Stimulated activated CD4-positive, alpha-beta T cell treated with anti-CD3 and anti-CD28 coated beads, Interleukin-4, amount 100 ng/mL, for 1 hour (primary cell): ENCODE measurements at places on chromosomes 13 and 19.

DNA sequence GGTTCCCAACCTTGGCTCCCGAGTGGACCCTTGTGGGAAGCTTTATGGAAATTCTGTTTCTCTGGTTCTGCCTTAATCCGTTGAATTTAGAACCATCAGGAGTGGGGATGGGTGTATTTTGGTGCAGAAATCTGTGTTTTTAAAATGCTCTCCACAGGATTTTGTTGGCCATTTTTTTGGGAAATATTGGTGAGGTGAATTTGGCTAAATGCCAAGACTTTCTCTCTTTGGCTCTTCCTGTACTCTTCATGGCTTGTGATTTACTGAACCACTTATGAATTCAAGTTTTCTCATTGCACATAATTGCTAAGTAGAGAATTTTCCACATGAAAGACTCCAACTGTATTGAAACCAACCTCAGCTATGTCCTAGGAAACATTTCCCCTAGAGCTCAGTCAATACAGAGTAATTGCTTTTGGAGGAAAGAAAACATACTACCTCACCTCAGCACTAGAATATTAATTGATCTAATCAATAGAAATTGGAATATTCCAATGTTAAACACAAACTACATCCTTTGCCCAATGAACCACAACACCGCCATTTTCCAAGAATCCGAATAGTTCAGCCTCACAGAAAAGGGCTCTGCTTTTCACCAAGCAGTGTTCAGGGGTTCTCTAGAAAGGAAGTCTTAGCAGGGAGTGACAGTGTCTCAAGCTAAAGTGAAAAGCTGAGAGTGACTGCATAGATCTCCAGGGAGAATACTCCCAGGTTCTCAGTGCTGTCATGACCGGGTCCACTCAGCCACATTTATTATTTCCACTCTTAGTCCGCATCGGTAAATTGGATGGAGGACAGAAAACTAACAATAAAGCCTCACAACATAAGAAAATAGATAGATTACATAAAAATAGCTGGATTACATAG lies 60.3 kb downstream of the ERCC5 start:
- no peak for DNase-seq

GRCh38 chr13:51770681-51771417 lies 33.1 kb downstream of the DHRS12 start:
- no peak for DNase-seq

- no peak for DNase-seq
Measured at GRCh38 chr13:95745752-95746151, 68.8 kb downstream of the DNAJC3 start.

- DNase-seq, result no peak
Measured at GRCh38 chr13:70841240-70842061, 733.2 kb upstream of the KLHL1 start.

GRCh38 chr13:24005755-24006281 lies 108.5 kb upstream of the C1QTNF9B start:
- DNase-seq, result no peak

DNA sequence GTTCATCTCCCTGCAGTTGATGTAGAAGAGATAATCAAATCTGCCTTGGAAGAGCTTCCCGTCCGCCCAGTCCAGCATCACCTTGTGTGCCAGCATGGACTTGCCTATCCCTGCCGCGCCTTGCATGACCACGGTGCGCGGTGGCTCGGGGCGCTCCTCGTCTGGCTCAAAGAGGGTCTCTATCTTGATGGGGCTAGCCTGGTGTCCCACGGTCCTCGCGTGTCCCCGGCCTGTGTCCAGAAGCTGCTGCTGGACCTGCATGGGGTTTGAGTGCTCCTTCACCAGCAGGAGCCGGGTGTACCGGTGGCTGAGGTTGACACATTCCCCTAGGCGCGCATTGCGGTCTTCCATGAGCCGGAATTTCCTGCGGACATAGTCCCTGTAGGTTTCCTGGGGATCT lies 13.2 kb downstream of the NLRP12 start:
- DNase-seq, result no peak

- DNase-seq, result no peak
Measured at GRCh38 chr19:28670836-28671235, 542.1 kb downstream of the UQCRFS1 start.

DNA sequence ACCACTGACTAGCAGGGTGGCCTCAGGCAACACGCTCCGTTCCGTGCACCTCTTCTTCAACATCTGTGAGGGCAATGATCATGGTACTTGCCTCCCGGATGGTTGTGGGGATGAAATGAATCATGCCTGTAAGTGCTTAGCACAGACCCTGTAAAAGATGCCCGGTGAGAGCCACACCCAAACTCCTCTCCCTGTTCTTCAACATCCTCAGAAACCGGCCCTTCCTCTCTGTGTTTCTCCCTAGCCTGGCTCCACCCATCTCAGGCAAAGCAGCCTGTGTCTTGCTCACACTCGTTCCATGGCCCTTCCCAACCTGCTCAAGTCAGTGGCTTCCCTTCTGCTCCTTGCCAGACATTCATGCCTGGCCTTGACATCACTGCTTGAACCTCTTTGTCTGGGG lies 5.8 kb upstream of the DMKN start:
- DNase-seq, result no peak

DNA sequence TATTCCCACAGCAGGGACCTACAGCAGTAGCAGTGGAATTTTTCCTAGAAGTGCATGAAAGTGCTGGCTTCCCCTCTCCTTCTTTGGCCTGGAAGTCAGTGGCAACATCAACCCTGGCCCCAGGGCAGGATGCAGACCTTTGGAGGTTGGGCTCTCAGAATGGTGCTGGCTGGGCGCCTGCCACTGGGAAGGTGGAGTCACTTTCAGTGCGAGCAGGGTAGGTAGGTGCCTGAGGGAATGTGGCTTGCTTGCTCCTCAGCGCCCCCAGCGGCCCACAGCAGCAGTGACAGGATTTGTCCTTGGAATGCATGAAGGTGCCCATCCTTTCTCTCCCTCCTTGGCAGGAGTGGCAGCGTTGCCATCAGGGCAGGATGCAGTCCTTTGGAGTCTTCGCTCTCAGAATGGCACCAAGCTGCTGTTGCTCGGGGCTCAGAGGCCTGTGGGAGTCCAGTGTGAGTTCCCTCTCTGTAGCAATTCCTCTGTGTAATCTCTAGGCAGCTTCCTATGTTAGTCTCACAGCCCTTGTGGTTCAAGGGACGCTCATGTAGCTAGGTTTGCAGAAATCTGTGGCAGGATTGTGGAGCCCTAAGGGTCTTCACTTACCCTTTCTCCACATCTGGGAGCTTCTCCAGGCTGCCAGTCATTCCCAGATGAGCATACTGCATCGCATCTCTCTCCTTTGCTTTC lies 354.4 kb upstream of the DACH1 start:
- no peak for DNase-seq

DNA sequence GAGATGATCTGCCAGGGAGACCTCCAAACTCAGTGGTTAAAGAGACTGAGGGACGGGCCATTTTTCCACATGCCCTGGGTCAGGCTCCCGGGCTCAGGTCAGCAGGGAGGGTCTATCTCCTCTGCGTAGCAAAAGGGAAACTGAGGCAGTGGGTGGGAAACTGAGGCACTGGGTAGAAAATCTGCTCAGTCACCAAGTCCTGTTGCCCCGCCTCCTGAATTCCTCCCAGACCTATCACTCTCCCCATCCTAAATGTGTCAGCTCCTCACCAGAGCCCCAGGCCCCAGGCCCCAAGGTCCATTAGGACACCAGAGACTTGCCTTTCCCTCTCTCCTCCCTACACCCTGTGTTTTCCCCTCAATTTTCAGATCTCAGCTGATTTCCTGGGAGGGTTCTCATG lies 2.4 kb downstream of the CD320 start:
- no peak for DNase-seq

DNA sequence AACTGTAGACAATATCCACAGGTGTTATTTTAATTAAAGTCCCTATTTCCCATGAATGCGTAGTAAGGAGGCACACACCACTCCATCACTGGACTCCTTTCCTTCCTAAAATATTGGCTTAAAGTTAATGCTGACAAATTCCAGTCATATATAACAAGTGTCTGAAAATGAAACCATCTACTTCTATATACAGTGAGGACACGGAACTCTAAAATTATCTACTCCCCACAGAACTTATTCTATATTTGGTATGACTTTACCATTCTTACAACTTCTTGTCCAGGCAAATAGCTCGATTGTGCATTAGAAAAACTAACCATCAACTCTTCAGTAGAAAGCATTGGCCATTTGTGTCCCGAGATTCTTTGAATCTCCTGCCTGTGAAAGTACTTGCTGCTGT lies 1560.2 kb downstream of the EFNB2 start:
- DNase-seq, result no peak

DNA sequence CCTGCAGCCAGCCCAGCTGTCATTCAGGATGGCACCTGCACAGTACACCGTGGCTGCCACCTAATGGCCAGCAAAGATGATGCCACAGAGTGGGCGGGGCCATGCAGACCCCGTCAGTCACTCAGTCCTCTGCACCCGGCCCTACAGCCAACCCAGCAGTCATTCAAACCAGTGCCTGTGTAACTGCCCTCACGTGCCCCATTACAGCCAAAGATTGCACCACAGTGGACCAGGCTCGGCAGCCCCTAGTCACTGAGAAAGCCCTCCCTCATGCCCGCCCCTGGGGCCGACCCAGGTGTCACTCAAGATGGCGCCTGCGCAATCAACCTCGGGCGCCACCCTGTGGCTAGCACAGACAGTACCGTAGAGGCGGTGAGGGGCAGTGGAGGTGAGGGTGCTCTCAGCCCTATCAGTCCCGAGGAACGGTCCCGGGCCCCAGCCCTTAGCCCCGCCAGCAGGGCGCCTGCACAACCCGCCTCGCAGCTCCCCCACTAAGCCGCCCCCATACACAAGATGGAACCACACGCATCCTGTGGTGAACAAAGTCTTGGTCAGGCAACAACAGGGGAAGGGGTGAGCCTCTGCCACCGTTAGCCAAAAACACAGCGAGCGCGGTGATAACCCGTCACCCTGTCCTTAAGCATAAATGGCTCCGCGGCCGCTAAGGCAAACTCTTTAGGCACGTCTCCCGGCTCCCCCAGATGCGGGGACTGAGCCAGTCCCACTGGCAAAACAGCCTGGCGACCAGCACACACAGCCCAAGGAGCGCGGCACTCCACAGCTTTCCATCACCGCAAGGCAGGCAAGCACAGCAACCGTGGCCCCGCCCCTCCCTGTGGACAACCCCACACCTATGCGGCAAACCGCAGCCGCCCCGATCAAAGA lies 2.3 kb downstream of the PEG3 start:
- no peak for DNase-seq

GRCh38 chr19:412356-413355 lies 3.7 kb upstream of the C2CD4C start:
- no peak for DNase-seq

DNA sequence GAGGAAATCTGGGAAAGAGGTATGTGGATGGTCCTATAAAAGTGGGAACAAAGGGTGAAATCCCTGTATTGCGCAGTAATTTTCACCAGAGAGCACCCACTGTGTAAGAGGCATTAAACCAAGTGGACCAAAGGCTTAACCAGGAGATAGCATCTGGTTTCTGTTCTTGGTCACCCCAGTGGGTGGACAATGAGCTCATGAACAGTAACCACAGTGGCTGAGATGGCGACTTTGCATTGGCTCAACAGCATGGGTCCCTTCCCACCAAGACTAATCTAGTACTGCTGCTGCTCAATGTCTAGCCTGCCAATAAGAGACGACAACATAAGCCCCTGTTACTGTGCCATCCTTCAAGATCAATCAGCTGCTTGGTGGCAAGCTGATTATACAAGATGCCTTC lies 36.6 kb downstream of the CCDC169 start:
- DNase-seq, result no peak

GRCh38 chr19:43780706-43781525 lies at the start of gene KCNN4:
Gene KCNN4 (minus strand): TSS chr19:43780973. CDS start chr19:43780861, 112 bp downstream.
- peak; percentile 74 for DNase-seq

GRCh38 chr13:106755542-106755941 lies 187.6 kb upstream of the ARGLU1 start:
- DNase-seq, result no peak

DNA sequence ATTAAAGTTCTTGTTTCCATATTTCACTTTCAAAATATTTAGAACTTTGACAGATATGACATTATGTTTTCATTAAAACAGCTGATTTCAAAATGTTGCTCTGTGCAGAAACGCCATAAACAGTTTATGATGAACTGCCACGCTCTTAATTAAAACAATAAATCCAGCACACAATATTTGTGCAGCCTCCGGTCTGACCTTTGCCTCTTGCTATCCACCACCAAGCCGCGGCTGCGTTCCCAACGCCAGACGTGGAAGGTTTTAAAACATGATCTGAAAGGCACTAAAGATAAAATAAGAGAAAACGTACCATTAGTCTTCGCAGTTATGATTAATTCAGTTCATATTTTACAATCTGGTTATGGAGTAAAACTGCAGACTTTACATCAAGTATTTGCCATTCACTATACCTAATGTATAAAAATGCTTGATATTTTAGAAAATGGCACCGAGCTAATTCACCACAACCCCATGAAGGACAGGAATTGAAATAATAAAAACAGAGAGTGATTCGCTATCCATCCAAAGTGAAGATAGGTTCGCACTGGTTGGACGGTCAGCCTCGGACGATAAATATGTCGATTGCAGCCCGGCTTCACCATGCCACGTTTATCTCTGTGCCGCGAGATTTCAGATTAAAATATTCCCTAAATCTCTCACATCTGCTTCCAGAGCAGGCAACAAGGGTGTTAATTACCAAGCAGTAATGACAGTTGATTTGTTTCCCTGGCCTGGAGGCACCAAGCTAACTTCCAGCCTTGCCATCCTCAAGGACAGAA lies 103.3 kb upstream of the ZNF507 start:
- DNase-seq, result no peak

DNA sequence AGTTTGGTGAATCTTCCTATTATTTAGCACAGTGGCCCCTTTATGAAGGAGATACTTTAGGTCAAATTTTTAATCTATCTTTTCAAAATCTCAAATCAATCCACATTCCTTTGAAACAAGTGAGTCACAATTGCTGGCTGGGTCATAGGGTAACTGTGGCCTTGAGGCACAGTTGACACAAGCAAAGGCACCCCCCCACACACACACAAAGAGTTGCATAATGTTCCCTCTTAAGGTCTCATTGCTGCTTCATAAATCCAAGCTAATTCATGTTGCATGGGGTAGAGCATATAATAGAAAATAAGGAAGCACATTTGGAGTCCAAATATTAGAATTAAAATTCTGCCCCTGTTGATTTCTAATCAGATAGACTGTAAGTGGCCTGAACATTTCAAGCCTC lies 171.5 kb downstream of the DLEU7 start:
- DNase-seq, result no peak

DNA sequence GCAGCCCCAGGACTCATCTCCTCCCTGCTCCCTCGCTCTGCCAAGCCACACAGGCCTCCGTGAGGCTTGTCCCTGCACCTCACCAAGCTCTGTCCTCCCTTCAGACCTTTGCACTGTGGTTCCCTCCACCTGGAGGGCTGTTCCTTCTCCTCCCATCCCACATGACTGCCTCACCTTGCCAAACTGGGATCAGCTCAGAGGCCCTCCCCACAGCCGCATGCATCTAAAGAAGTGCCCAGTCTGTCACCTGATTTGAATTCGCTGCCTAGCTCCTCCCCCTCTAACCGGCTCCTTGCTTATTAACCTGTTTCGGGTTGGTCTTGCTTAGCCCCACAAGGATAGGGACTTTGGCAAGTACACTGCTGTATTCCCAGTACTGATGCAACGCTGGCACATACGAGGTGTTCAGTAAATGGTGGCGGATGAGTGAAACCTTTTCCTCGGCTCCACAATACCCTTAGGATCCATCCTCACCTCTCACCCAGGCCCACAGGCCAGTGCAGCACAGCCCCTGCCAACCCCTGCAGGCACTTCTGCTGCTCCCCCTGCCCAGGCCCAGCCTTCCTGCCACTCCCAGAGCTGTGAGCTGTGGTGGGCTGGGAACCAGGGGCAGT lies 4.4 kb downstream of the AKT2 start:
- no peak for DNase-seq
